ENCODE measurements at places on chromosomes 13 and 19. TPM values are rescaled to one million over a fixed set of nuclear protein-coding genes. Genes with fewer than 3 reads are reported as not detected.

GRCh38 chr13:32093006-32093405 is 61.4 kb downstream of the FRY start:
- DNase-seq = no peak

DNA sequence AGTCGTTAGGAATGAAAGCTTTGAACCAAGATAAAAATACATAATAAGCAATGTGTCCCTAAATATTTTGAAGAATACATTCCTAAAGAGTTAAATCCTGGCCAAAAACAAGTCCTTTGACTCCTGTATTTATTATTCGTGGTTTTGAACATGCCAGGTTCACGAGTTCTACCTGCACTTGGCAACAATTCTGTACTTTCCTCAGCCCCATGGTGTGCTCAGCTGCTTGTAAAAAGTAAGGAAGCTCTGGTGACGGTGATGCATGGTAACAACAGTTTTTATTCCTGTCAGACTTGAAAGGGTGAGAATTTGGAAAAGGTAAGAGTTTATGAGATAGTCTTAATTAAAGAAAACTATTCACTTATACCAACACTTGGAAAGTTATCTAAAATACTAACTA is 95.0 kb upstream of the KLF12 start:
- DNase-seq = no peak

The BBC3 gene
- total RNA-seq = 9.7 TPM

- no peak for DNase-seq
Observed at GRCh38 chr19:7868326-7868670, 5.9 kb downstream of the PRR36 start.

DNA sequence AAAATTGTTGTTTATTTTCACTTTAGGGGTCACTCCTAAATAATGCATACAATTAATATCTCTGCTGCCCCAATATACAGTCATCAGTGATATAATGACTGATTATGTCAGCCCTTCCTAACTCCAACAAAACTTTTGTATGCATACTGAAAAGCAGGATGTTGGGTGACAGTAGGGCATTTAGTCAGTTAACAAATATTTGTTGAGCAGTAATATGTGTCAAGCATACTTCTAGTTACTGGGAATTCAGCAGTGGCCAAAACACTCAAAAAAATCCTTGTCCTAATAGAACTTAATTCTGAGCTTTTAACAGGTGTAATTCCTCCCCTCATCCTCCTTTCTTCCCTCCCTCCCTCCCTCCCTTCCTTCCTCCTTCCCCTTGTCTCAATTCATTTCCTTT is 560.7 kb upstream of the KLHL1 start:
- no peak for DNase-seq

- no peak for DNase-seq
Observed at GRCh38 chr13:97561182-97561581, 127.2 kb downstream of the RAP2A start.

The NDUFA3 gene
- 70.7 TPM for total RNA-seq

DNA sequence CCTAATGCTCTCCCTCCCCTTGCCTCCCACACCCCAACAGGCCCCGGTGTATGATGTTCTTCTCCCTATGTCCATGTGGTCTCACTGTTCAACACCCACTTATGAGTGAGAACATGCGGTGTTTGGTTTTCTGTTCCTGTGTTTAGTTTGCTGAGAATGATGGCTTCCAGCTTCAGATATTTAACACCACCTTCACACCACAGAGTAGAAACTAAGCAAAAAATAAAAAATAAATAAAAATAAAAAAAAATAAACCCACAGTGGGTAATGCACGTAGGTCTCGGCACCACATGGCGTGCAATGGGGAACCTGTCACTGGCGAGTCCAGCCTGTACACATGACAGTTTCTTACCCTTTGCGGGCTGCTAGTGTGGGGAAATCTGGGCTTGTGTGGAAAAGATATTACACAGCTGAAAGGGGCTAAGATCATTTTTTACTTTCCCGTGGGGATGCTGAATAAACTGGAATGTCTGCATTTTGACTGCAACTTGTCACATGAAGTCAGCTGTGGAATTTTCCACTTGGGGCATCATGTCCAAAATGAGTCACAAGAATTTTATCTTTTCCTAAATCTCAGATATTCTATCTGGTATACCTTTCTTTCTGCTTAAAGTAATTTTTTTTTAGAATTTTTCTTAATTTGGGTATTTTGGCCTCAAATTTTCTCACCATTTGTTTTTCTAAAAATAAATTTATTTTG is 170.5 kb downstream of the IRS2 start:
- no peak for DNase-seq
